ENCODE measurements at places on chromosomes 7 and 10.

DNA sequence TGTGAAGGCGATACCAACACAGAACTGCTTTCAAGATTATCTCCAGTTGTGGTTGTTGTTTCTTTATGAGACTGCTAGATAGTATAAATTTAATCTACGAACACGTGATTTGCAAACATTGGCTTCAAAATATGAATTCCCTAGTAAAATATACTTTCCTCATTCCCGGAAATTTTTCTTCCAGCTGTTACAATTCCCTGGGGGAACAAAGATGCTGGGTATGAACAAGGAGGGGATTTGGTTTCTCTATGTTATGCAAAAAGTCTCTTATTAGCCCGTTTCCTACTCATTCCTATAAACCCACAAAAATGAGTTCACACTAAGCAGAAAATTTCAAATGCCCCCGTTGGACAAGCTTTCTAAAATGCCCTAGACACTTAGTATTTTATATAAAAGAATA is 928.3 kb downstream of the CNTNAP2 start:
- DNase-seq, result no peak

DNA sequence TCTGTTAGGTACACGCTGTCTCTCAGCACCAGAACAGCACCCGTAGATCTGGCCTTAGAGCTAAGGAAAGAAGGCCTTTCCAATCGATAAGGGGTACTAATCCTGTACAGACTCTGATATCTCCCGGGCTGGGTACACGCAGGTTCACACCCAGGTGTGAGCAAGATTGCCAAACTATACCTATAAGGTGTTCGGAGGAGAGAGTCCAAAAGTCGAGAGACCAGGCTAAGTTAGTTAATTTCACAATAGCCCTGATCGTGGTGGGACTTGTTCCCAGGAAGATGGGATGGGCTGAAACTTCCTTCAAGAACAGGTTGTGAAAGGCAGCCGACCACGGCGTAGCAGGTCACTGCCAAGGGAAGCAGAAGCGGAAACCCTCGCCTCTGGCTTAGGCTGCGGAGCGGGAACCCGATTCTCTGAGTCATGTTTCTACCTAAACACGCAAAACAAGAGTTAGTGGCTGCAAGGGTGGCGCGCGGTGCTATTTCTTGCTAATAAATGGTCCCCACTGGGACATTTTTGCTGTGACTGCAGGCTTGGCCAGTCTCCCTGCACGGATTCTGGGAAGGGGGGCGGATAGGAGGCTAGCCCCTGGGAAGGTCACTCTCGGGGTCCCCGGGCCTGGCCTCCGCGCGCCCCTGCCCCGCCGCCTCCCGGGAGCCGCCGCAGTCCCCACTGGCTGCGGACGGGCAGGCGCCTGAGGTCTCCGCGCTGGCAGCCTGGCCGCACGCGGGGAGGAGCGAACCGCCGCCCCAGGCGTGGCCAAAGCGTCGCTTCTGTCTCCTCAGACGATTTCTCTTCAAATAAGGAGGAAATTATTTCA is 75.4 kb upstream of the PDSS1 start:
- DNase-seq, result peak; percentile 28

DNA sequence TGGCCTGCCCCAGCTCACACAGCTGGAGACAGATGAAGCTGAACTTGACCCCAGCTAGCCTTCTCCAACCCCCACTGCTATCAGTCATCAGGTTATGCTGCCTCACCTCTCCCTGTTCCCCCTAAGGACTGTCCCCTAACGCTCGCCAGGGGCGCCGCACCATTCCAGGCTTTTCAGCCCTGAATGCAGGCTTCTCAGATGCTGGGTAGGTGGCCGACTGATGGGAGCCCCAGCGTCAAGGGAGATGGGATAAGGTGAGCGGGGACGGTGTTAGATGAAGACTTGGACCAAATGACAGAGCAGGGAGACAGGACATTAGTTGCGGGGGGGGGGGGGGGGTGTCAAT is 15.8 kb upstream of the OPALIN start:
- DNase-seq, result no peak

GRCh38 chr10:36256166-36256565 is 614.1 kb upstream of the FZD8 start:
- peak; percentile 55 for DNase-seq

DNA sequence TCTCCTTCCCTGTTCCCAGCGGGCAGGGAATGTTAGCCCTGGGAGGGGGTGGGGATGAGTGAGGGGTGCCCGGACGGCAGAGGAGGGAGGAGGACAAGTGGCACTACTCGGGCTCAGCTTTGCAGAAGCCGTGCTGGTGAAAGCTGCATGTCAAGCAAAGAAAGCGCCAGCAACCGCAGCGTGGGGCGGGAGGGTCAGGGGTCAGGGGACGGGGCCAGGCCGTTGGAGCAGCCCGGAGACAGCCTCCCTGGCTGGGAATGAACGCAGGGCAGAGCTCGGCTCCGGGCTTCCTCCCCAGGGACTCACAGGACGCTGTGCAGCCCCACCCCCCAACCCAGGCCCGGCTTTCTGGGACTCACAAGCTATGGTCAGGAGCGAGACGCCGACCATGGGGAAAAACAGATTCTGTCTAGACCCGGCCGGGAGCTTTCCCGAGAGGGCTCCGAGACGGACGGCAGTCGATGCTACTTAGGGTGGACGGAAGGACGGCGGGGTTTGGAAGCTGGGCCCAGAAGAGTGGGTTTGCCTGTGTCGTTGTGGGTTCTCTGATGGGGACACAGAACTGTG is 113.4 kb downstream of the VIPR2 start:
- DNase-seq, result peak; percentile 39

- DNase-seq, result no peak
These were observed 32.0 kb upstream of the ELN start for GRCh38 chr7:73995821-73996511.

DNA sequence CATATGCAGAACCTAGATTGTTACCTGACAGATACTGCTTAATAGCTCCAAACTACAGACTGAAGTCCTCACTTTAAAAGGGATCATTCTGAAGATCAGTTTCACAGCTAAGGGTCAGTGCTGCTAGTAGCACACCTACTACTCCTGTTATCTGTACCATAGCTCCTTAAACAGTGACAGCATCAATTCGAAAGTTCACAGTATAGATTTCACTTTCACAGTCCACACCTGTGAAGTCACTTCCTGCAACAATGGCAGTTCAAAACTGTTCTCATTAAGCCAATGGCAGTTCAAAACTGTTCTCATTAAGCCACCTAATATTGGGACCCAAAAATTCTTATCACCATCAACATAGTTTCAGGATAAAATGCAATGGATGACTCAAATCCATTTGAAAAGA is 10.7 kb upstream of the FHIP2A start:
- DNase-seq, result no peak

GRCh38 chr10:3754727-3755439 is 30.1 kb downstream of the KLF6 start:
- no peak for DNase-seq

GRCh38 chr7:94223375-94224084 is 171.2 kb upstream of the COL1A2 start:
- DNase-seq, result no peak

DNA sequence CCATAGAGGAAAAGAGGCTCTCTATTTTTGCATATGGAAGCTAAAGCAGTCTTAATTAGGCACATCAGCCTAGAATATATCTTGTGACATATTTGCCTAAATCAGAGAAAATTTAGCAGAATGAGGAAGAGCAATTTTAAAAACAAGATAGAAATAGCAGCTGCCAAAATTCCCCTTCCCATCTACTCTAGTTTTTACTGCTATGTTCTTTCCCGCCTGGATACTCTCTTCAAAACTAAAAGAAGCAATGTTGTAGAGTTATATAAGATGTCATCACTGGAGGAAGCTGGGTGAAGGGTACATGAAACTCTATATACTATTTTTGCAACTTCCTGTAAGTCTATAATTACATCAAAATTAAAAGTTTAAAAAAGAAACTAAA is 87.0 kb downstream of the ARMH3 start:
- DNase-seq, result no peak

DNA sequence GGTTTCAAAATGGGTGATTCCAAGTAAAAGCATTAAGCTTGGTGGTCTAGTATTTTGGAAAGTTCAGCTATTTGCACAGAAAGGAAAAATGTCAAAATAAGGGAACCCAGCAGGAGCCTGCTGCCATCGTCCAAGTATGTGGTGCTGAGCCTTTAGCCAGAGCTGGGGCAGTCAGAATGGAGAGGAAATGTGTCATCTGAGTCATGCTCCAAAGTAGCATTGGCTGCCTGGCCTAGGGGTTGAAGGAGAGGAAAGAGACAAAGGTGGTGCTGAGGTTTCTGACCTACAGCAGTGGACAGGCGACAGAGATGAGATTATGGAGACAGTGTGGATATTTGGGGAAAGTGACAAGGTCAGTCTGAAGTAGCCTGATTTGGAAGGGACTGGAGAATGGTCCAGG is 103.9 kb downstream of the PLCE1 start:
- DNase-seq, result no peak

All from femur (tissue), 1 donor.